Urothelium cell line (cell line): ENCODE measurements at places on chromosomes 5 and 9.
A peak's percentile ranks its signal among the peaks of the same experiment; 100 is the strongest.

GRCh38 chr9:73577848-73578247 is 426.2 kb downstream of the ANXA1 start:
- peak; percentile 34 for DNase-seq

DNA sequence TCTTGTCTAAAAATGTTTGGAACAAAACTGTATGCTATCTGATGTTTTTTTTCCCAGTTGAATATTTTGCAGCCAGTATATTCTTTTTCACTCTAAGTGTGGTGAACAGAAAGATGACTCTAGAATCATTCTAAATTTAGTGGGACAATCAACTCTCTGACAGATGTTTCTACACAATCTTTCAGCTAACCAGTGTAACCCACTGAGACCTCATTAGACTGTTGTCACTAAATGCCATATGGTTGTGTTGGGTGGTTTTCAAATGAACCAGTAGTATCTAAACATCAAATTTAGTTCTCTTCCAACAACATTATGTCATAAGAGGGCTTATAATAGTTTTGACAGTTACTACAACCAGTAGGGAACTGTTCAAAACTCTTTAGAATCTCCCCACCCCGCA is 129.6 kb upstream of the PRLR start:
- no peak for DNase-seq

GRCh38 chr5:131541071-131541470 is 94.0 kb downstream of the RAPGEF6 start:
- DNase-seq = no peak

GRCh38 chr5:150918613-150919012 is 13.8 kb upstream of the ZNF300 start:
- peak; percentile 30 for DNase-seq

DNA sequence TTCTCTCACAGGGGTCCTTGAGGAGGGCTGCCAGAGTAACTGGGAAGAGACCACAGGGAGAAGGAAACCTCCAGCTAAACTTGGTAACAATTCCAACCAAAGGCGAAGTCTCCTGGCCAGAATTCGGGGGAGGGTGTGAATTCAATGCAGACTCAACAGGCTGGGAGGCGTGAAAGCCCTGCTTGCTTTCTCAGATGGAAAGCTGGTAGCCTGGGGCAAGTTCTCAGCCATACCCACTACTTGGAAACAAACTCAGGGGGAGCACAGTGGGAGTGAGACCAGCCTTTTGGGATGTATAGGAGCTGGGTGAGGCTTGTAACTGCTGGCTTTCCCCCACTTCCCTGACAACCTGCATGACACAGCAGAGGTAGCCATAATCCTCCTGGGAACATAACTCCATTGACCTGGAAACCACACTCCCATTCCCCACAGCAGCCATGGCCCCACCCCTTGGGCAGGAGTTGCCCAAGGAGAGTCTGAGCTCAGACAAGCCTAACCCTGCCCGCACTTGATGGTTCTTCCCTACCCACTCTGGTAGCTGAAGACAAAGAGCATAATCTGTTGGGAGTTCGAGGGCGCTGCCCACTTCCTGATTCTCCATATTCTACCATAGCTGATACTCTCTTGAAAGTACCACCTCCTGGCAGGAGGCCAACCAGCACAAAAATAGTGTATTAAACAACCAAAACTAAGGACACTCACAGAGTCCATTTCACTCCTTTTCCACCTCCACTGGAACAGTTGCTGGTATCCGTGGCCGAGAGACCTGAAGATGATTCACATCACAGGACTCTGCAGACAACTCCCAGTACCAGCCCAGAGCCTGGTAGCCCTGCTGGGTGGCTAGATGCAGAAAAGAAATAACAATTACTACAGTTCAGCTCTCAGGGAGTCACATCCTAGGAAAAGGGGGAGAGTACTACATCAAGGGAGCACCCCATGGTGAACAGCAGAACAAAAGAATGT is 123.8 kb downstream of the FAM170A start:
- DNase-seq = no peak

DNA sequence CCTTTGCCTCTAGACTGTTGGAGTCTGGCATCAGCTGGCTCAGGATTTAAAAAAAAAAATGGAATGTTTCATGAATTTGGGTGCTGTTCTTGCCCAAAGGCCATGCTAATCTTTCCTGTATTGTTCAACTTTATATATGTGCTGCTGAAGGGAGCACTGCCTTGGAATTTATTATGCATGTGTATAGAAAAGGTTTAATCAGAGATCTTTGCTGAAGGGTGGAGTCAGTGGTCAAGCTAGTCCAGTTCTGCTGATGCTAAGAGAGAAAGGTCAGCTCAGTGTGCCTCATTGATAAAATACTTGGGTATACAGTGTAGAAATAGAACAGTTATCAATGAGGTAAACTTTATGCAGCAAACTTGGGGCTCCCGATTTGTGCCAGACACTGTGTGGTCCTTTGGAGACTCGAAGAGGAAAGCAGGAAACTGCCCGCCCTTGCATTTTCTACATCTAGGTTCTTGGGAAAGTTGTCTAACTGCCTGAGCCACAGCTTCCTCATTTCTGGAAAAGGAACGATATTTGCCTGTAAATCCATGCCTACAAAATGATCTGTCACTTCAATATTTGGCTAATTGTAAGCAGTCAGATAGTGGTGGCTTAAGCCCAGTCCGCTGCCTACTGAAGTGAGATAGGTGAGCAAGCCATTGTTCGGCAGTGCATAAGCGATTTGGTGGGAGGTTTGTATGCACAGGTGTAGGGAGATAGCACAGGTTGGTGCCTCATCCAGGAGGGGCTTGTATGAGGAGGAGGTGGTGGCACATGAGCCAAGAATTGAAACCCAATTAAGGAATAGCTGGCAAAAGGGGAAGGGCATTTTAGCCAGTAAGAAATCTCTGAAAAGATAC is 29.2 kb upstream of the GTF2H2C start:
- DNase-seq = no peak

DNA sequence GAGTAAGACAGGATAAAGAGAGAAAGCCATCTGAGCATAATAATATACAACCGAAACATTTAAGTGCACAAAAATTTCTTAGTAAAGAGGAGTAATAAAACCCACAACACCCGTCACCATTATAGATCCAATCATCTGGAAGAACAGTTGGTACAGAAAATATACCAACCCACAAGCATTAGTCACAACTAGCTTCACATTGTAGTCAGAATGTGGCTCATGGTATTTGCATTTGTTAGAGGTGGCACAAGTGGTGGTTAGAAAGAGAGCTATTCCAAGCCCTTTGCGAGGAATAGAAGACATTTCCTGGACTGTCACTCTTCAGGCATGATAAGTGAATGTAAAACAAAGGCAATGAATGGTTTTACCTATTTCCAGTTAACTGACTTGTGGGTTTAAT is 677.5 kb upstream of the ST8SIA4 start:
- no peak for DNase-seq

DNA sequence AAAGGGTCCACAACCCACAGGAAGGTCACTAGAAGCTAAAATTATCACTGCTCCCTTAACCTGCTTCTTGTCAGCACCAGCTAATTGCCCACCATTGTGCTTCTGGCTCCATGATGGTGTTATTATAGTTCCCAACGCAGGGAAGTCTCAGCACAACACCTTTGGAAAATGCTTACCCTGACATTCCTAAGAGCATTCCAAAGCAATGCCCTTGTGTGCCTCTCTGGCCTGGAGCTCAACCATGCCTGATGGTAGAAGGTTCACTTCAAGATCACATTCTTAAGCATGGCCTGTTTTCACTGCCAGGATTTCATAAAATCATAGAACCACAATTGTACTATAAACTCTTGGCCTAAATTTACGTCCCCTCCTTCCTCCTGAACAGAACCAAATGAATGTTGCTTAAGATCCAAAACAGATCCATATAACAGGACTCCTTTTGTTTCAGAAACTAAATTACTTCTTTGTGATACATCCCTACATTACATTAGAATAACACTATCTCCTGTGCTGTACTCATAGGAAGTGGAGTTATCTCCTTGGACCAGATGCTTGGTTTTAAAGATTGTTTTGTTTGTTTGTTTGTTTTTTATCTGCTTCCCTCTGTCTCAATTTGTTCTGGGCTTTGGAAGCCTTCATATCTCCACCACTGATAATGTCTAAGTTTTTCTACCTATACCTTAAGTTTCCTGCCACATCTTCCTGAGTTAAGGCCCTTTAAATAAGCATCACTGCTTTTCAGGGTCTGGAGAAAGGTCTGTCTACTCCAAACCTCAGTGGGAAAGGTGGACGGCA is 32.1 kb downstream of the ARL15 start:
- no peak for DNase-seq

DNA sequence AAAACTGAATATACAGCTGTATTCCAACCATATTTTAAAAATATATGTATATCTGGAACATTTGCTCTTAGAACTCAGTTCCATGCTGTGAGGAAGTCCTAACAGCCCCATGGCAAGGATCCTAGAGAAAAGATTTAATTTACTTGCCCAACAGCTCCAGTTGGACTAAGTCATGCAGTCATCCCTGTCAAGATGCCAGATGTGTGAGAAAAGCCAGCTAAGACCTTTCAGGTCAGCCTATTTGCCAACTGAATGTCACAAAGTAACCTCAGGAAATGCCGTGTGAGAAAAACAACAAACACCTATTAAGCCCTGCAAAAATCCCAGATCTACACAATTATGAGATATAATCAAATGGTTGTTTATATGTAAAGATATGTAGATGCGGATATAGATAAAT is 416.3 kb downstream of the NR2F1-AS1 start:
- DNase-seq = peak; percentile 44

DNA sequence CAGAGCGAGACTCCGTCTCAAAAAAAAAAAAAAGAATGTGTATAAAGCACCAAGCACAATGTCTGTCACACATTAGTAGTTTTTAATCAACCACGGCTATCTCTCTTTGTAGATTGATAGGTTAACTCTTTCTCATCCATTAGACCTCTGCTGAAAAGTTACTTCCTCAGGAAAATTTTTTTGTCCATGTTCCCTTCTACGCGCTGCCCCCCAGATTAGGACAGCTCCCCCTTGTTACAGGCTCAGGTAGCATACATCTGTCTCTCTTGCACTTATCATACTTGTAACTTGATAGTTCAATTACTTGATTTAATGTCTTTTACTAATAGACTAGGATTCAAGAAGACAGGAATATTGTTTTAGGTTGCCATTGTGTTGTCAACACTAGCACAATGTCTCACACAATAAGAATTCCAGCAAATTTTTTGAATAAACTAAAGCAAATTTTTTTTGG is 1.5 kb downstream of the SPDL1 start:
- no peak for DNase-seq

DNA sequence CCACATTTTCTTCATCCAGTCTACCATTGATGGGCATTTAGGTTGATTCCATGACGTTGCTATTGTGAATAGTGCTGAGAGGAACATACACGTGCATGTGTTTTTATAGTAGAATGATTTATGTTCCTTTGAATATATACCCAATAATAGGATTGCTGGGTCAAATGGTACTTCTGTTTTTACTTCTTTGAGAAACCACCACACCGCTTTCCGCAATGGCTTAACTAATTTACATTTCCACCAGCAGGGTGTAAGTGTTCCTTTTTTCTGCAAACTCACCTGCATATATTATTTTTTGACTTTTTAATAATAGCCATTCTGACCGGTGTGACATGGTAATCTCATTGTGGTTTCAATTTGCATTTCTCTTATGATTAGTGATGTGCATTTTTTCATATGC is 82.2 kb upstream of the RFX3 start:
- DNase-seq = no peak

DNA sequence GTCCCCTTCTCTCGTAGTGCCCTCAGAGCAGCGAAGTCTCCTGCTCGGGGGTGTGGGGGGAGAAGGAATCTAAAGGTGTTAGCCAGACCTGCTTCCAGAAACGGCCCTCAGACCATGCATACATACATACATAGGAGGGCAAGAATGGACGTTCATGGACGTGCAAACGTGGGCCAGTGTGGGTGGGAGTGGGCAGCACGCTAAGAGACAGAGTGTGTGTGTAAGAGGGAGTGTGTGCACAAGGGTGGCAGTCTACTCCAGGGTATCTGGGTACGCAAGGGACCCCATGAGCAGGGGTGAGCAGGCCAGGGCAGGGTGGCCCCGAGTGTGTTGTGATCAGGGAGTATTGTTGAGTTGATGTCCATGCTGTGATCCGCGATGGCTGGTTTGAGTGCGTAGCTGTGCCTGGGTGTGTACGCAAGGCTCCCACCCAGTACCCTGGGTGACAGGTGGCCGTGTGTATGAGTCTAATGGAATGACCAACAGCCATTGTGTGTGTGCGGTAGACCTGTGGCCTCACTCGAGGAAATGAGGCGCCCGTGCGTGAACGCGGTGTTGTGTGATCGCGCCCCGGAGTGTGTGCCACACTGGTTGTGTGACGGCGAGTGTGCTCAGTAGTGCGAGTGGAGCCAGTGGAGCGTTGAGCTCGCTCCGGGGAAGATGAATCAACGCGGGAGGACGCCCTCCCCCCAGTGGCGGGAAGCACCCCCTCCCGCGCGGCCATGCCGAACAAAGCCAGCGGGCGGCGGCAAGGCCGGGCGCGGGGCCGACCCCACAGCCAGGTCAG is 826 bp downstream of the GPRIN1 start:
- no peak for DNase-seq

- DNase-seq = peak; percentile 94
Observed at GRCh38 chr5:178626484-178627258, at the start of gene CLK4. TSS of gene CLK4 (minus strand) at chr5:178627050. CDS start at chr5:178623416, 3,634 bp downstream.

- DNase-seq = no peak
Observed at GRCh38 chr9:27073841-27074728, 34.9 kb upstream of the TEK start.

GRCh38 chr9:112705768-112706427 is 12.0 kb downstream of the INIP start:
- DNase-seq = no peak

DNA sequence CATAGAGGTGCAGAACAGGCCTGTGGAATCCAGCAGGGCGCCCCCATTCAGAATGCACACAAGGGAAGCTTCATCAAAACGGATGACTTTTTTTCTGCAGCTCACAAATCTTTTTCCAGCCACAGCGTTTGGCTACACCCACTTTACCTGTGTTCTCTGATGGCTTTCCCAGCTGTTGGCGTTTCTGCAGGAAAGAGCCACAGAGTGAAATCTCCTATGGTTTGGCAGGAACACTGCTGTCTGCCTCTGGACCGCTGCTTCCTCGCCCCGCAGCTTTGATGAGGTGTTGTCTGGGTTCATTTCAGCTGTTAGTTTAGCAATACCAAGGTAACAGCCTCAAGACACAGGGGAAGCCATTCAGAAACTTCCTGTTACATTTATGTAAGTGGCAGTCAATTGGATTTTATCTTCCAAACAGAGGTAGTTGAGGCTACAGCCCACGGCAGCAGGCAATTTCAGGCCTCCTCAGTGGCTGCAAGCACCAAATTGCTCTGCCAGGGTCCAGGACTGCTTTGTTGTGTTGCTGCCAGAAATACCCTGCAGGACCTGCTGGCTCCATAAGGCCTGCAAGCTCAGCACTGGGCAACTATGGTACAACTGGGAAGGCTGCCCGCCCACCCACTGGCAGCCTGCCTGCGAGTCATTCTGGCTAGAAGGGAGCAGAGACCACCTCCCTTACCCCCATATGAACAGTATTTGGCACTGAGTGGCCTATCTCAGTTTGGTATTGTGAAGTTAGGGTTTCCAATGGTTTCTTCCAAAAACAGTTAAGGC is 96.7 kb downstream of the MVB12B start:
- no peak for DNase-seq

GRCh38 chr9:20594608-20595007 is 27.7 kb downstream of the MLLT3 start:
- DNase-seq = no peak
